ENCODE measurements at places on chromosomes 5 and 9.

- DNase-seq = no peak
Observed at GRCh38 chr9:69081261-69081660, 45.7 kb downstream of the FXN start.

DNA sequence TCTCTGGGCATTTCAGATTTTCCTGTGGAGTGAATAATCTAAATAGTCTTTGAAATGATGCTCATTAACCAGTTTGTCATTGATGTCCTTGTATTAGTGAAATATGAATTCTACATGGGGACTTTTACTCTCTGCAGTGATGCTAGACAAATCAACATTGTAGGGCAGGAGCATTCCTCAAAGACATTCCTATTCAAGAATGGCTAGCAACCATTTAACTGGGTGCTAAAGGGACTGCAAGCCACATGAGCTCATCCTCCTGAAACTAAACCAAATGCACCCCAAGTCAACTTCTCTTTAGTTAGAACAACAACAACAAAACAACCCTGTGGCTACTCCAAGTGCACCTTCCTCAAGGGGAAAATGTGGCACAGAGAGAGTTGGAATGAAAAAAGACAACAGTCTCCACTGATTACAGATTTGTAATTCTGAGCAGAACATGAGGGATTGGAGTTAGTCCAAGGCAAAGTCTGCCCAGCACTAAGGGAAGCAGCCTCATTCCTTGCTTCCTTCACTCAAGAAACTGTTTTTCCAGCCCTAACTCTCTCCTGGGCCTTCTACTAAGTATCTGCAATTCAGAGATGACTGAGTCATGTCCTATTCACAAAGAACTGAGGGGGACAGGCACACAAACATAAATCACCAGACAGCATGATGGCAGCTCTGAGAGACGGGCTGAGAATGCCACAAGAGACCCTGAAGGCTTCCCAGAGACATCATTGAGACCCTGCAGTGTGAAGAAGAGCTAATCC is 82.0 kb upstream of the WWC1 start:
- peak; percentile 42 for DNase-seq

DNA sequence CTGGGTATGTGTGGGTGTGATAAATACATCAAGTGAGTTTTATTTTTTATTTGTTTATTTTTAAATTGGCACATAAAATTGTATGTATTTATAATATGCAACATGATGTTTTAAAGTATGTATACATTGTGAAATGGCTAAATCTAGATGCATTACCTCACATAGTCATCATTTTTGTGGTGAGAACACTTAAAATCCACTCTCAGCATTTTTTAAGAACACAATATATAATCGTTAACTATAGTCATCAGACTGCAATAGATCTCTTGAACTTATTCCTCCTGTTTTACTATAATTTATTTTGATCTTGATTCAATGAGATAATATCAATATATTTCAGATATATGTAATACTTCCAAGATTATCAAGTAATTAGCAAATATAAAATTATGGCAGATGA is 93.9 kb upstream of the ALDH1A1 start:
- DNase-seq = no peak

- no peak for DNase-seq
Observed at GRCh38 chr5:102537011-102537410, 38.2 kb upstream of the SLCO6A1 start.

DNA sequence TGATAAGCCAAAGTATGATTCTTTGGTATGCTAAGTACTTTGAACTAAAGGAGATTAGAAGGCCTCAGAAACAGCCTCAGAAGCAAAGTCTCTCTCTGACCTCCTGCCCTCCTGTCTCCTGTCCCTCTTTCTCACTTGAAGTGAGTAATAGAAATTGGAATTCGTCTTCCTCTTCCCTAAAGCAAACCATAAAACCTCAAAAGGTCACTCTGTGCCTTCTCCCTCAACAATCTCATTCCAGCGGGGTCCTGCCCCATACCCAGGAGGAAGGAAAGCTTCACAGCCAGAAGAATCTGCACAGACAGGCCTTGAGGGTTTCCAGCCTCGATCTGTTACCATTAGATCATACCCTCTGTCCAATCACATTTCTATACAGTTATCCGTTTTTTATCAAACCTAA is 87.8 kb downstream of the HAPLN1 start:
- peak; percentile 54 for DNase-seq

Measured in AG10803 (cell line).